Stimulated activated CD4-positive, alpha-beta T cell treated with anti-CD3 and anti-CD28 coated beads, TNF-alpha, amount 100 ng/mL, for 1 hour (primary cell): ENCODE measurements at places on chromosomes 6 and 20.

DNA sequence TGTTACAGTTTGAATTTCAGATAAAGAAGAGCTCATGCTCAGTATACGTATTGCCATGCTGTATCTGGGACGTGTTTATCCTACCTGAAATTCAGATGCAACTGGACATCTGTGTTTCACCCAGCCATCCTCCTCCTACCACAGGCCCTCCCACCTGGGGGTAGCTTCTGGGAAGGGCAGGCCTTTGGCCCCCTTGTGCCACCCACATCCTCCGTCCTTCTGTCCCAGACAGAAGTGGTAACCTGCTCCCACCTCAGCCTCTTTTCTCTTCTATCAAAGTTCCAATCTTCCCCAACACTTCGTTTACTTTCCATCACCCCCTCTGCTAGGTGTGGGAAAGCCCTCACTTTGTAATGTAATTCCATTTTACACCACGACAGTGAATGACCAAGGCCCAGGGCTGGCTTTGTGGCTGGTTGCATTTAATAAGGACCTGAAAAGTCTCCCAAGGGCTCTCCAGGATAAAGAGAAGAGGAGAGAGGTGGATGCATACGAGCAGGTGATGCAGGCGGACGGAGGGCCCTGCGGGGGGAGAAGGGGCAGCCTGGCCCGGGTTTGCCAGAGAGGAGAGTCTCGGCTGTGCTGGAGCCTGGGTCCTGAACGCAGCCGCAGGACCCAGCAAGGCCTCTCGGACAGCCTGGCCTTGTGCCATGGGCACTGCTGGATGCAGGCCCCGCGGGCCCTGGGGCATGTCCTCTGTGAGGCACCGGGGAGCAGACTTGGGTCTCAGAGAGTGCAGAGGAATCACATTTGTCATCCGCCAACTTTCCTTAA, 98.4 kb downstream of the PSMB1 start:
- DNase-seq, result no peak

DNA sequence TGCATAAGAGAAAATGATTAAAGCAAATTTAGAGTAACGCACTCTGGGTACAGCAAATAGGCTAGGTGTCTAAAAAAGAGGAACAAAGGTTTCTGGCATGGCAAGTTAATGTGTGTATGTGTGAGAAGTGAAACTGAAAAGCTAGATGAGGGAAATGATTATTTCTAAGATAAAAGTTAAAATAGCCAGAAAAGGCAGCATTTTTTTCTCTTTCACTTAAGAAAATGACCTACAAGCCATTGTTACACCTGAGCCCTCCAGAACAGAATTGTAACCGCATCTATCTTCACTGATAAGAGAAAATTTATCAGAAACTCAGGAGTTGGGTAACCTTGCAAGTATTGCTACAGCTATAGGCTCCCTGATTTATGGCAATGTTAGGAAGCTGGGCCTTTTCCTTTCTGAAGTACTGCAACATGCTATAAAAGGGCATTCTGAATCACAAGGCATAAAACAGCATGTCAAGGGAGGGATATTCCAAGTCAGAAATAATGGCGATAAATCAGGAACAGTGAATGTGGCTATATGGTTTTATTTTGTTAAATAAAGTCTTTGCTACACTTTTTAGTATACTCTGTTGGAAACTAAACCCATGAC, 395.3 kb downstream of the TBC1D32 start:
- DNase-seq, result no peak

GRCh38 chr6:138278326-138278725, 60.0 kb upstream of the PBOV1 start:
- no peak for DNase-seq

DNA sequence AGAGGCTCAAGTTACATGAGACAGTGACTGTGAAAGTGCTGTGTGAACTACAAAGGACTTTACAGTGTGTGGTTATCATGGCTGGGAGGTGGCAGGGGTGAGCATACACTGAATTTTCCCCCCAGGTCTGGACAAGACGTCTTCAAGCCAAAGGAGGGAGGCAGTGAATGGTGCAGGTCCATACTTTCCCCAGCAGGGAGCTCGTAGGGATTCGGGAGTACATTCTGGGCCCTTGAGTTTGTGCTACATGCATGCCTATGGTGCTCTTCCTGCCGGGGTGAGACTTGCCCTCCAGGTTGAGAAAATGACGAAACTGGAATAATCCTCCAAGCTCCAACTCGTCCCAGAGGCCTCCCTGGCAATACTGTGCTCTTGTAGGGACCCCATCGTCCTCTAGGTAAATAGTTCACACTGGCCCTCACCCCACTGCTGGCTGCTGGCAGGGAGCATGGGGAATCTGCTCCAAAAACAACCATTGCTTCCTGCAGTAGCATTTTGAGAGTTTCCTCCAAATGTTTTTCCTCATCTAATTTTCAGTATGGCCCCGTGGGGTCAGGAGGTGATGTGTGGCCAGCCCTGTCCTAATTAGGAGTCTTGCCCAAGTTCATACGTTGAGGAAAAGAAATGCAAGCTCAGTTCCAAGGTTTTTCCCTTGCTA, 57.6 kb downstream of the ZNF831 start:
- DNase-seq, result no peak

DNA sequence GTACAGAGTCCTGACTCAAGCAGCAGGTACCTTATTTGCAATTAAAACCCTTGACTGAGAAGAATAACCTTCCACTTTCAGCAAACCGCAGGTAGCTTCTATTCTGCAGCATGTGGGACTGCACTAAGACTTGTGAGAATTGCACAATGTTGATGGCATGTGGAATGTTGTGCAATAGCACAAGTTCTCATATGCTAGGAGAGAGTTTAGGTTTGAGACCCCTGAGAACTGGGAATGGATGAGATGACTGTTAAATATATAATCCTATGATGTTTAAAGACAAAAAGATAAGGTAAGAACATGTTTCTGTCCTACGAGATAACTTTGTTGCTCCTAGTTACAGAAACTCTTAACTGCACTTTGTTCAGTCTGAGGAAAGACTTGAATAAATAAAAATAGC, 194.6 kb downstream of the OTOR start:
- no peak for DNase-seq

- DNase-seq, result no peak
Measured at GRCh38 chr20:11497545-11497944, 420.1 kb upstream of the BTBD3 start.

GRCh38 chr20:62704341-62704948, 4.2 kb upstream of the NTSR1 start:
- no peak for DNase-seq

GRCh38 chr6:43804550-43805223, 34.7 kb downstream of the VEGFA start:
- no peak for DNase-seq

- DNase-seq, result no peak
Measured at GRCh38 chr6:8103726-8104125, 1.4 kb upstream of the EEF1E1 start.

DNA sequence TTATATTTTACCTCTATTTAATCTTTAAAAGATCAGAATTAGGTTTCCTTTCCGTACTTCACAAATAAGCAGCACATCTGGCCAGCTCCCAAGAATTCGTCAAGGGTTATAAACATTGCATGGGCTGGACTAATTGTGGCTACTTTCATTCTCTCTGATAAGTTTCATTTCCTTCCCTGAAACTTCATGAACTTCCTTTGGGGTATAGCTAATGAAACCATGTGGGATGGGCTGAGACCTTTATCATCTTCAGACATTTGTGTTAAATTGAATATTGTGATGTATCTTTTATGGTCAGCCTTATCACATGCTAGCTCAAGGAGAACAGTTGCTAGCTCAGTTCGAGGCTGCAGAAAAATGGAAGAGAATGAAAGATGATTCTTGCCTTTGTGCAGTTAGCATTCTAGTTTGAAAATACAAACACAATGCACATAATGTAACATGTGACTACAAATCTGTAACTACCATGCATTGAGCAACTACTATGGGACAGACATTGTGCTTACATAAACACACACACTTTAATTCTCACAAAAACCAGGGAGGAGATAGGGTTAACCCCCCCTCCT, 1.7 kb upstream of the GMPR start:
- DNase-seq, result no peak

- no peak for DNase-seq
Measured at GRCh38 chr6:7723554-7723953, 2.3 kb upstream of the BMP6 start.

- no peak for DNase-seq
Measured at GRCh38 chr6:40510442-40510841, 76.7 kb downstream of the LRFN2 start.

GRCh38 chr6:155404937-155405336, 50.7 kb downstream of the NOX3 start:
- DNase-seq, result no peak

DNA sequence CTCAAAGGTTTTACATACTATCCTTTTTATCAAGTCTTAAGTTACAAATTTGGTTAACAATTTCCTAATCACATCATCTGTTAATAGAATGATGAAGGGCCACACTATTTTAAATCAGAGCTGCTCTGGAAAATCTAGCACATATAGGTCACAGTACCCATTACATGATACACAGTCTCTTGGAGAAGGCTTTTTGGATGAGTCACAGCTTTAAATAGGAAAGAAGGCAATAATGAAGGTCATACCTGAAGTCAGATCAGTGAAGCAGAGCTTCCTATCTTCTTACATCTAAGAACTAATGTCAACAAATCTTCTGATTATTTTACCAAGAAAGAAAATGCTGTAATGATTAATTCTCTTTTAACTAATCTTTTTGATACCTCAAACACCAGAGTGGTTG, 248.5 kb downstream of the BTBD9 start:
- no peak for DNase-seq

DNA sequence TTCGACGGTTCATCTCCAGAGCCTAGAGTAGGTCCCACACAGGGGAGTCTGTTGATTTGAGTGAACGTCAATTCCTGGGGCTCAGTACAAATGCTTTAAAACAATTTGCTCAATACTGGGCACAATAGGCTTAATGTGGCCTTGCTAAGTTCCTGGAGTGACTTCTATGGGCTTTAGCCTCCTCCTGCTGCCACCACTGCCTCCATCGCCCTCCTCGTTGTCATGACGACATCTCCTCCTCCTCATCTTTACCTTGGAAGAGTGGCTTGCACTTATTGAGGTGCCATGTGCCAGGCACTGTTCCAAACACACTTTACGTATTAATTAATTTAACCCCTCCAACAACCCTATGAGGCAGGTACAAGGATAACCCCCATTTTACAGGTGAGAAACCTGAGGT, 11.8 kb upstream of the ZMYND8 start:
- no peak for DNase-seq

GRCh38 chr6:5094327-5094726, 9.2 kb downstream of the PPP1R3G start:
- DNase-seq, result no peak

- DNase-seq, result no peak
Measured at GRCh38 chr20:52534616-52535015, 343.0 kb upstream of the ZFP64 start.

DNA sequence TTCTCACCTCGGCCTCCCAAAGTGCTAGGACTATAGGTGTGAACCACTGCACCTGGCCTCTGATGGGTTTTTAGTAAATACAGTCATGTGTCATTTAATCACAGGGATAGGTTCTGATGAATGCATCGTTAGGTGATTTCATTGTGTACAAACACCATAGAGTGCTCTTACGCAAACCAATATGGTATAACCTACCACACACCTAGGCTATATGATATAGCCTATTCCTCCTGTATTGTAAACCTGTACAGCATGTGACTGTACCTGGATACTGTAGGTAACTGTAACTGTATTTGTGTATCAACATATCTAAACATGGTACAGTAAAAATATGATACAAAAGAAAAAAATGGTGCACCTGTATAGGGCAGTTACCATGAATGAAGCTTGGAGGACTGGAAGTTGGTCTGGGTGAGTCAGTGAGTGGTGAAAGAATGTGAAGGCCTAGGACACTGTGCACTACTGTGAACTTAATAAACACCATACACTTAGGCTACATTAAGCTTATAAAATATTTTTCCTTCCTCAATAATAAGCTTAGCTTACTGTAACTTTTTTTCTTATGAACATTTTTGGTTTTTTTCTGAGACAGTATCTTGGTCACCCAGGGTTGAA, 10.0 kb downstream of the BICRAL start:
- no peak for DNase-seq

DNA sequence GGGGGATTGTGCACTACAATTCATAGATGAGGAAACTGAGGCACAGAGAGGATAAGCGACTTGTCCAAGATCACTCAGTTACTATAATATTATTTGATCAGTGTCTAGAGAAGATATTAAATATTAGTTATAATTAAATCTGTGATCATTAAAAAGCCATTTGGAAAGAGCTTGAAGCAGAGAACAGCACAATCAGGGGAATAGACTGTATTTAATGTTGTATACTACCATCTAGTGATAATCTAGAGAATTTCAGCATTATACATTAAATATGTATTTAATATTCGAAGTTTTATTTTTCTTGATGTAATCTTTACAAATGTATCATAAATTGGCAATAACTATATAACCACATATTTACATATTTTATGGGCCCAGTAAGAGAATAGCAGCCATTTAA, 20.1 kb upstream of the MTCL3 start:
- DNase-seq, result no peak

- DNase-seq, result no peak
Measured at GRCh38 chr6:128240024-128240428, 280.4 kb downstream of the PTPRK start.

GRCh38 chr6:158834675-158835385, 15.7 kb upstream of the EZR start:
- DNase-seq, result no peak

- DNase-seq, result no peak
Measured at GRCh38 chr6:156691018-156691417, 86.2 kb upstream of the ARID1B start.

DNA sequence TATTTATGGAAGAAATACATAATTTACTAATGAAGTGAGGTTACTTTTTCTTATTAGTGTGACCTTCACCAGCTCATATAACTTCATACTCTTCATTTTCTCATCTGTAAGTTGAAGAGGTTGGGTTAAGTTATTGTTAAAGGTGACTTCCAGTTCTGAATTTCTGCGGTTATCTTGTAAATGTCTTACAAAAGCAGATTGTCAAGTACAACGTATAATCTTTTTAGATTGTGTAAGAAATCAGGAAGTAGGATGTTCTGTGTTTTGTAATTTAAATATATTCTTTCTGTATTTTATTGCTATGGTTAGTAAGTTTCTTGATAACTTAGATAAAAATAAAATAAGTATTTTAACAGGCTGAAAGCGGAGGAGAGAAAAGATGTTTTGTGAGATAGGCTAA, 12.0 kb downstream of the WTAP start:
- DNase-seq, result no peak

DNA sequence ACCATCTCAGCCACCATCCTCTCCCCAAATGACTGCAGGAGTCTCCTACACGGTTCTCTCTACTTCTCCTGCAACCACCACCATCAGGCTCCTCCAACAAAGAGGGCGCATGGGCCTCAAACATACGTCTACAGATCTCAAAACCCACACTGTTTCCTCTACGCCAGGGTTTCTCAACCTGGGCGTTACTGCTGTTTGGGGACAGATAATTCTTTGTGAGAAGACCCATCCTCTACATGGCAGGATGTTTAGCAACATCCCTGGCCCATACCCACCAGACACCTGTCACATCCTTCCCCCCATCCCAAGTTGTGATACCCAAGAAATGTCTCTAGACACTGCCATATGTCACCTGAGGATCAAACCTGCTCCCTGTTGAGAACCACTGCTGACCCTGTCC, 45.0 kb downstream of the ELMO2 start:
- no peak for DNase-seq
